ENCODE measurements at places on chromosomes 1 and 21. TPM values are rescaled to one million over a fixed set of nuclear protein-coding genes. Genes with fewer than 3 reads are reported as not detected.
A peak's percentile ranks its signal among the peaks of the same experiment; 100 is the strongest.

GRCh38 chr1:36494971-36495370 lies 12.3 kb upstream of the CSF3R start:
- no peak for DNase-seq

- DNase-seq: peak; percentile 42
Observed at GRCh38 chr1:235199441-235199840, 38.4 kb upstream of the RBM34 start.

- DNase-seq: peak; percentile 75
Observed at GRCh38 chr1:62841587-62842169, 57.7 kb downstream of the ATG4C start.

- peak; percentile 46 for DNase-seq
Observed at GRCh38 chr1:220137019-220137786, 43.3 kb downstream of the IARS2 start.

UBR4 gene
- total RNA-seq: 128 TPM

DNA sequence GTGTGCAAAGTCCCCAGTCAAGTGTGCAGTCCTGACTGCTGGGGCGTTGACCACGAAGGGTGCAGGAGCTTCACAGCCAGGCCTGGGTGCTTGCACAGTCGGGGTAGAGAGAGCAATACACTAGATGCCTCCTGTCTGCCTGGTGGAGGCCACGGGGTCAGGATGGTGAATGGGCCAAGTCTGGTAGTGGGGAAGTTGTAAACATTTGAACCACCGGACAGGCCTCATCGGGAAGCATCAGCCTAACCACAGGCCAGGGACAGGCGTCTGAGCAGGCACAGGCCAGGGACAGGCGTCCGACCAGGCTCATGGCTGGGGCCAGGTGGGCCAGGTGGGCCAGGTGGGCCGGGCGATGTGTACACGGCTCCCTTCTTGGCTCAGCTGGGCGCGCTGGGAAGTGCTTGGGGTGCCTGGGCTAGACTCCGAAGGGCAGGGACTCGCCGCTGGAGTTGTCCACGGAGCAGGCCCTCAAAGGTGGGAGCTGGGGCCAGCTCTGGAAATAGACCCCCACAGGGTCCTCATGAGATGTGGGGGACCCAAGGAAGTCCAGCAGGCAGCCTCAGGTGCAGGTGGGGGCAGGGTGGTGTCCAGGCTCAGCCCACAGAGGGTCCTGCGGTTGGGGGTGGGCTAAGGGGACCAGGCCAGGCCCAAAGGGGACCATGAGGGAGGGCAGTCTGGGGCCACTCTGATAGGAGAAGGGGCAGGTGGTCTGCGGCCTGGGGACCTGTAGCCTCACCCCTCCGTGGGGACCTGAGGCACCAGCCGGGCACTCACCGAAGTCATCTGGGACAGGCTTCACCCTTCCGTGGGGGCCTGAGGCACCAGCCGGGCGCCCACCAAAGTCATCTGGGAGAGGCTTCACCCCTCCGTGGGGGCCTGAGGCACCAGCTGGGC lies 15.0 kb downstream of the COL6A1 start:
- peak; percentile 10 for DNase-seq

UBE4B gene
- 51.0 TPM for total RNA-seq

NMNAT2 gene
- 1.1 TPM for total RNA-seq

CA6 gene
- total RNA-seq: not detected

DNA sequence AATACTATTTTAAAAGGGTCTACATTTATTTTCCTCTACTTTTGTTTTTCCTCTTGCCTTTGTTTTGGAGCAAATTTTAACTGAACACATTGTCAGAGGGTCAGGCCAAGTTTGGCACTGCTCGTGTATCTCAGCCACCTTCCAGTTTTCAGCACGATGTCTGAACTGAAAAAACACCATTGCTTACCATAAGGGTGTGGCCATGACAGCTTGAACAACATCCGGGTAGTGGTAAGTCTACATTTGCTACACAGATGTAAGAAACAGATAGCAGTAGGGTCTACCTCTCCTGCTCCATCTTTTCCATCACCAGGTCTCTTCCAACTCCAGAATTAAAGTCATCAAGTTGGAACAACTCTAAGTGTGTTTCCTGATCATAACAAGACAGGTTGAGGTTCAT lies 4.2 kb downstream of the HIVEP3 start:
- no peak for DNase-seq

All from lung (tissue), 17 donors.